K562 (cell line): ENCODE measurements at places on chromosomes 6 and 20. TPM values are rescaled to one million over a fixed set of nuclear protein-coding genes. Genes with fewer than 3 reads are reported as not detected.

- no peak for DNase-seq
These were observed 27.0 kb downstream of the TMEM14A start for GRCh38 chr6:52697903-52698302.

GRCh38 chr6:147549531-147549930 is 41.0 kb downstream of the SAMD5 start:
- no peak for DNase-seq

GRCh38 chr6:30542404-30542725 is 13.9 kb downstream of the GNL1 start:
- no peak for DNase-seq

DNA sequence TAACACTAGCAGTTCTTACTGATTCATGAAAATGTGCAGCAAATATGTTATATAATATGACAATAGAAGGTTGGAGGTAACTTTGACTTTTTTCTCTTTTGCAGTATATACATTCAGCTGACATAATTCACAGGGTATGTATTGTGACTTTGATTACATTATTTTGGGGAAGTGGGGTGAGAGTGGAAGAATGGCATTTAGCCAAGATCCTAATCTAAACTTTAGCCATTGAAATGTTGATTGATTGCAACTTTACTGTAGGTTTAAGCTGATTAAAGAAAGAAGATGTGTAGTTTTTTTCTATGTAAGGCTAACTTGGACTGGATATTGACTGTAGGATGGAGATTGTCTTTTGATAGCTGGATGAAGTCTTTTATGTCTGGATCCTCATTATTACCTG is 46.0 kb downstream of the MAPK14 start:
- no peak for DNase-seq

Gene TAGAP
- total RNA-seq, result 0.07 and 0.27 TPM in 2 replicates

Gene RIMS1
- not detected in 2 replicates for total RNA-seq

Gene SAMHD1
- 14.7 and 18.2 TPM in 2 replicates for total RNA-seq

Gene FKBP5
- 92.0 and 104 TPM in 2 replicates for total RNA-seq
